Stimulated activated CD4-positive, alpha-beta T cell treated with anti-CD3 and anti-CD28 coated beads, Interleukin-4, amount 100 ng/mL, for 1 hour (primary cell): ENCODE measurements at places on chromosomes 12 and 14.

DNA sequence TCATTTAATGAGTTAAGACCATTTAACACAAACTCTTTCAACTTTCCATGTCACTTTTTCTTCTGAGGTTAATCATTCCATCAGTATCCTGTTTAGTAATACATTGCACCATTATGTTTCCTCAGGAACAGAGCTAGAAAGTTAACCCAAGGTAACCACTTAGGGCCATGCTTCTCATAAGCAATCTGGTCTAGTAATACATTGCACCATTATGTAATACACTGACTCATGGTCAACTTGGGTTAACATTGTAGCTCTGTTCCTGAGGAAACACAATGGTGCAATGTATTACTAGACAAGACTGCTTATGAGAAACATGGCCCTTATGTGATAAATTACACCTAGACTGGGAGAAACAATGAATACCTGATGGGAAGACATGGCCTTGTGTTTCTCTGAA is 21.7 kb downstream of the ERH start:
- no peak for DNase-seq

GRCh38 chr12:47408171-47408871 is 297.5 kb downstream of the RPAP3 start:
- no peak for DNase-seq

DNA sequence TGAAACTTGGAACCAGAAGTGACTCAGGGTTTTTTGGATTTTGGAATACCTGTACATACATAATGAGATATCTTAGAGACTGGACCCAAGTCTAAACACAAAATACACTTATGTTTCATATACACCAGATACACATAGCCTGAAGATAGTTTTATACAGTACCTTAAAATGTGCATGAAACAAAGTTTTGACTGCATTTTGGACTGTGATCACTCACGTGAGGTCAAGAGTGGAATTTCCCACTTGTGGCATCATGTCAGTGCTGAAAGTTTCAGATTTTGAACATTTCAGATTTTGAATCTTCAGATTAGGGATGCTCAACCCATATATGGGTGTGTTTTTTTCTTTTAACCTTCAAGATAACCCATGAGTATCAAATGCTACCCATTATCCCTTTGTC is 6.6 kb downstream of the SBNO1 start:
- no peak for DNase-seq

DNA sequence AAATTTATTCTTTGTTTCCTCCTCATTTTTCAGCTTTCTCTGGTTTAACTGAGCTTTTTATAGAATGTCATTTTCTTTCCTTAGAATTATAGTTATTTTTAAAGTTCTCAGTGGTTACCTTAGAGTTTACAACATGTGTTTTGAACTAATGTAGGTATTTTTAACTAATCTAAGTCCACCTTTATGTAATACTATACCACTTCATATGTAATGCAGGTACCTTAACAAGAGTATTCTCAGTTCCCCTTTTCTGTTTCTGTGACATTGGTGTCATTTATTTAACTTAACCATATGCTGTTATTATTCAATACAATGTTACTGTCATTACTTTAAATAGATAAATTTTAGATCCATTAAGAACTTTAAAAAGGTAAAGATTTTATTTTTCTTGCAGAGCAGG is 30.3 kb upstream of the KCNC2 start:
- DNase-seq: no peak

- DNase-seq: no peak
Measured at GRCh38 chr12:122099280-122099749, 20.8 kb downstream of the MLXIP start.

DNA sequence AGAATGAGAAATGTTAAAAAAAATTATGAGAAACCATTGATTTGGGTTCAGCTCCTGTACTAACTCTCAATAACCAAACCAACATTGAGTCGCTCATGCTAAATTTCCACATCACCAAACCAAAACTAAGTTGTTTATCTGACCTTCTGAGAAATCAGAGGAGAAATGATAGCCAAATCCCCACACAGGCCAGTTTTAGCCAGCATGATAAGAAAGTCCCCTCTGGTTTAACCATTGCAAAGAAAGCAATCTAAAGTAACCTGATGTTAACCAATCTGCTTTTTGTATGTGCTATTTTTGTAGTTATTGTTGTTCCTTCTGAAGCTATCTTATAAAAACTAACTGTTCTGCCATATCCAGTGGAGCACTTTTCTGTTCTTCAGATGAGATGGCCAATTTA is 599.7 kb downstream of the SLC16A7 start:
- DNase-seq: no peak

DNA sequence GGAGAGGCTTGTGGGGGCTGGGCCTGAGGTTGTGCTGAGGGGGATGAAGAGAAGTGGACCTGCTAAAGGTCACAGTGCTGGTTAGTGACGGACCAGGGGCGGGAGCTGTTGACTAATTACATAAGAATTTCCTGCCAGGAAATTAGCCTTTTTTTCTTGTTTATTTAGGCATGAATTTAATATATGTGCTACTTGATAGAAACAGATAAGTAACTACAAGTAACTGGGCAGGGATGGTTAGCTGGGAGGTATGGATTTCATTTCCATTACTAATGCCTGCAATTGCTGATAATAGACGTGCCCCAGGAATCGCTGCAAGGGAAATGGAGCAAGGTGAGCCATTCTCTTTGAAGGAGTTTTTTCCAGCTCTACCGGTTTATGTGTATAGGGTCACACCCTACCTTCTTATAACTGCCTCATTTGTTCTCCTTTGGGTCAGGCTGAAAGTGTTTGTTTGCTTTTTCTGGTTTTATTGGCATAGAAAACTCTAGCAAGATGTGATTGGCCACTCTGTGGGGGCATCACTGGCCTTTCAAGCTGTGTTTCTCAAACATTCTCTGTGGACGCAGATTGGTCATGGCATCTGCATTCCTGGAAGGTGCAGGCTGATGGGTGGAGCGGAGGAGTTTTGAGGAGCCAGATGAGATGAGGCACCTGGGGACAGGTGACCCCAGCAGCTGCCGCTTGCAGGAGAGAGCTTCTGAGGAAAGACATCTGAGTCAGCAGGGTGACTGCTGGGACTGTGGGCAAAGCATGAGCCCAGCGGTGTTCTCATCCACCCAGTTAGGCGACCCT is 19.0 kb upstream of the GPRC5A start:
- no peak for DNase-seq

DNA sequence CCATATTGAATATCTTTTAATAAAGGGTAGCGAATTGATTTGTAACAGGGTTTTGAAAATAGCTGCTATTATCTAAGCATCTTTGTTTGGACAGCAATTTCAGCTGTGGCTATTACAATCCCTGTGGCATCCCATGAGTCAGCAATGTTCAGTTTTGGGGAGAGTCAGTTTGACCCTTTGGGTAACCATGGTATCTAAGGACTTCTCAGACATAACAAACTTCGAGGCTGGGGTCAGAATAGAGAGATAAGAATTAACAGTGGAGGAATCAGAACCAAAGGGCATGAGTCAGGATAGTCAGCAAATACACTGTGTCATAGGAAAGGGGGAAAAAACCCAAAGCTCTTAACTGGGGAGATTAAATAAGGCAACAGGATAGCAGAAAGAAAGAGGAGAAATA is 11.7 kb upstream of the PTHLH start:
- DNase-seq: no peak

DNA sequence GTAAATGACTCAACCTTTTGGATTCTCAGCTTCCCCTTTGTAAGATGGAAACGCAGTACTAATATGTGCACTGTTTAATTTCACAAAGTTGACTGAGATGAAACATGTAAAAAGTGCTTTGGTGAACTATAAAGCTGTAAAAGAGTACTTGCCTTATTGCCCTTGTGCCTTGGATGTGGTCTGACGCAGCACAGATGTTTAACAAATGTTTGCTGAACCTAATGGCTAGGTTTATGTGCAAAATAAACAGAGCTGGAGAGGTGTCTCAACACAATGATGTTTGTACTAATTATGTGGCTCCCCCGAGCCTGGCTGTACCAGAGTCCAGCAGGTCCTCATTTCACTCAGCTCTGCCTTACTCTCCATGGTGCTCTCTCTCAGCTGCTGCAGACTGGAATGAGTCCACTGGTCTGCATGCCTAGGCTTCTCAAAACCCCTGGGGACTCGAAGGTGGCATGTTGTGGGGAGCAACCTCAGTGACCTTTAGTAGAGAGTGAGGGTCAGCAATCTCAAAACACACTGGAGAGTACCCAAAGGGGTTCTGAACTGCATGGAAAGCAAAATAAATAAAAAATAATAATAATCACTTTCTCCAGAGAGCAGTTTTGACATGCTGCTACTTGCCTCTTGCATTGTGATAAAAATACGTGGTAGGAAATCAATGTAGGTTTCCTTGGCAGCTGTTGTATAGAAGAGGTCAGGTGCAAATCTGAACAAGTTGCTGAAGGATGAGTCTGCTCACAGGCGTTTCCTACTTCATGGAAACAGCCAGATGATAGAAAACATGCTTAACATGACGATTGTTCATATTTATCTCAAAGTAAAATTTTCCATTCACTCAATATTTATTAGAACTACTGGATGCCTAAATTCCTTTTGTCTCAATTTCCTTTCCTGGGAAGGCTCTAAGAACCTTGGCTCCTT is 8.5 kb upstream of the AMIGO2 start:
- no peak for DNase-seq

GRCh38 chr12:91778091-91778832 is 367.4 kb downstream of the BTG1 start:
- DNase-seq: no peak

DNA sequence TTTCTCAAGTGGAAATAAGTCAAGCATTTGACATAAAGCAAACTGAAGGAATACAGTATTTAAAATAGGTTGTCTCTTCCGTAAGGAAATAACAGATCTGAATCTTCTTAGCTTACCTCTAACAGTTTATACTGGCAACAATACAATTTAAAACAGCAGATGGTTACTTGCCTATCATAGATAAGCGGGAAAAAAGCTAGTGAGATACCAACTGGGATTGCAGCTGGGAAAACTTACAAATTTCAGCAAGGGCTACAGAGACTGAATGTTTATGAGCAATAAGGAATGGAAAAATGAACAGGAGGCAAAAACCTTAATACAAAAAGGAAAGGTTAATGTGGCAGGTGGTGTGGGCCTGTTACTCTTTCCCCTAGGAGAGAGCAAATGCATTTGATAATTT is 220.0 kb downstream of the RASSF9 start:
- no peak for DNase-seq
